Stimulated activated CD4-positive, alpha-beta T cell treated with anti-CD3 and anti-CD28 coated beads, Interleukin-1b, Interleukin-23, amount 100 ng/mL, for 1 hour (primary cell): ENCODE measurements at places on chromosomes 5 and 9.

DNA sequence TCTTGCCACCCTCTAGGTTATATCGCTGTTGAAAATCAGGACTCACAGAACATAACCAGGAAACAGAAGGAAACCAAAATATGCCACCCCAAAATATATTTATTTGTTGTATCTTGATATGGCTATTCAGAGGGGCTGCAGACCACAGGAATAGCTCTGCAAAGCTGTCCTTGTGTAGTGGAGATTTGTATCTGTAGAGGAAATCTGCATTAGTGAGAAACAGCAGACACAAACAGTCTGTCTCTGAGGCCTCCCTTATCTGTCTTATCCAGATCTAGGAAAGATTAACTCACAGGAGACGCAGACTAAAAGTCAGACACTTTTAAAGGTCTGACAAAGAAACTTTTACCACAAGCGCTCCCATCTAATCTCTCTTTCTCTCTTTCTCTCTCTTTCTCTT, 54.1 kb upstream of the CEMIP2 start:
- no peak for DNase-seq

- no peak for DNase-seq
These were observed 66.4 kb downstream of the SETX start for GRCh38 chr9:132288361-132288760.

DNA sequence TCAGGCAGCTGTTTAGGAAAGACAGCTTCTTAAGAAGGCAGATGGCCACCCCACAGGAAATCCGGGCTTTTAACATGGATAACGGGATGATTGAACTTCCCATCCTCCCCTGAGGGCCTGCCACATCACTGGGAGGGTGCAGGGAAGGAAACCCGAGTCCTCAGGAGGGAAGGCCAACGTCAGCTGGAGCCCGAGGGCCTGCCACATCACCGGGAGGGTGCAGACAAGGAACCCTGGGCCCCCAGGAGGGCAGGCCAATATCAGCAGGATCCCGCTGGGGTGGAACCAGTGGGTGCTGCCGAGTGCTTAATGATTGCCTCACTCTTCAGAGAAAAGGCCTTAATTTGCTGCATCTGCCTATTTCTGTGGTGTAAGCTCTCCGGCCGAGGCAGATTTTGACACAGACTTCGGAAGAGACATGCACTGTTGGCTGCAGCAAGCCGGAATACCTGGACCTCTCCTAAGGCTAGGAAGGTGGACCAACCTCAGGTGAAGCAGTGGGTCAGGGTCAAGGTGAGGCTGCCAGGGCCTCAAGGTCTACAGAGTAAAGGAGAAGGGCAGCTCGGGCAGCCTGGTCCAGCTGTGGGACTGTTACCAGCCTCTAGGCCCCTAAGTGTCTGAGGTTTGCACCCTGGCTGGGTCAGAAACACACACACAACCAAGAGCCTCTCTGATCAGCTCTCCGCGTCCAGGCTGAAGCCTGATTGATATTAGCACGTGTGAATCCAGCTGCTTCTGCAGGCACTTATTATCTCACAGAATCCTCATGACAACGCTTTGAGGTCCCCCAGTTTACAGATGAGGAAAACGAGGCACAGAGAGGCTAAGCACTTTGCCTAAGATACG, 14.8 kb upstream of the COL5A1 start:
- DNase-seq = no peak

- no peak for DNase-seq
These were observed 98.2 kb downstream of the MARCHF3 start for GRCh38 chr5:126931963-126932660.

GRCh38 chr9:8857068-8857925, 1057.7 kb upstream of the DMAC1 start:
- DNase-seq = no peak

DNA sequence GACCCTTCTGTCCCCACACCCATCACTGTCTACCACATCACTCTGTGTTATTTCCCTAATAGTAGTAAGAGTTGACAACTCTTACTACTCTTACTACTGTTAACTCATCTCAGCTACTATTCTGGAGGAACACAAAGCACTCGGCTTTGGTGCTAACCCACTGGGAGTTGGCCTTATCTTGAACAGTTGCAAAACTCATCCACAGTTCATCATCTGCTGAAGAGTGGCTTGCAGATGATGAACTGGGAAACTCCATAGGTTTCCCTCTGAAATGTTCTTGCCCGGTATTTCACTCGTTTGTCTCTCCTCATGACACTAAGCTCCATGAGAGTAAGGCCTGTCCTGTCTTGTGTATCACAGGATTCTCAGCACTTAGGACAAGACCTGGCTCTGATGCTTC, 221.4 kb downstream of the NR3C1 start:
- DNase-seq = no peak

DNA sequence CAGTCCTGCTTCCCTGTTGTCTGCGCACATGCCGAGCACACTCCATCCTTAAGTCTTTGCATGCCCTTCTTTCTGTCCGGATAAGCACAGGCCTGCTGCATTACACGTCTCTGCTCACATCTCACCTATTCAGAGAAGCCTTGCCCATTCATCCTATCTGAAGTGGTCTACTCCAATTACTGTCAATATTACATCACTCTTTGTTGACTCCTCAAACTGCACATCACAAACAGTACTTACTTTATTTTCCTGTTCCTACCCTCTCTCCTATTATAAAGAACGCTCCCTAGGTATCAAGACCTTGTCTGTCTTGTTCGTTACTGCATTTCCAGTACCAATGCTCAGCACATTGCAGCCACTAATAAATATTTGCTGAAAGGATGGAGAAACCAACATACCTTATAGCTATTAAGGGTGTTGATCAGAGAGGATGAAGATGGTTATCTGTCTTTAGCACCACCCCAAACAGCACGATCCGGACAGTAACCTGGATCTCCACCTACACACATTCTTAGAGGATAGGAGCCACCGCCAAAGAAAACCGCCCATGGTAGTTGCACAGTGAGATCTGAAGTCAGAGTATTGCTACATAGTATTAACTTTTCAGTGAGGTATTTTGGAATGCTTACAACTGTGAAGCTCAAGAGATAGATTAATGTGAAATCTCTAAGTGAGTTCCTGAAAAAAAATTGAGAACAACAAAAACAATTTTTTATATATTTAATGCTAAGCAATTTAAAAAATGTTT, 1.6 kb upstream of the PRRC1 start:
- DNase-seq = no peak

DNA sequence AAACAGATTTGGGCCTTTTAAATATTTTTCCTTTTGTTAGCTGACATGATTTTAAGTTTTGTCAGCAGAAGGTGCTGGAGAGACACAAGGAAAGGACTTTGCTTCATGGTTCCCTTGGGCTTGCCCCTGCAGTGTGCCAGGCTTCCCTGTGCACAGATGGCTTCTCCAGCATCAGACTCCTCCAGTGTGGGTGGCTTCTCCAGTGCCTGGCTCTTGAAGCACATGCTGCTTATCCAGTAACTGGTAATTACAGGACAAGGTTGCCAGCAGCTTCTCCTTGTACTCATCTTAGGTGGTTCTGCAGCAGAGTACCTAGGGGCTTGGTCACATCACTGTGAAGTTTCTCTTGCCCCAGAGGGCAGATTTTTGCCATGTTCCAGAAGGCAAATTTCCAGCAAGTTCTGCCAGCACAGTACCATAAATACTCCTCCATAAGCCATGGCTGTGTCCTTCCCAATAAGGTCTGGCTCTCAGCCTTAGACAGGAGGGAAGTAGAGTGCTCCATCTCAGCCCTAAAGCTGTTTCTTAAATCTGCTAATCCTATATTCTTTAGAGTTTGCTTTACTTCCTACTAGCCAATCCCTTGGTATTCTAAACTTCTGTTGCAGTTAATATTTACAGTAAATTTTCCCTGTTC, 62.4 kb downstream of the PJA2 start:
- DNase-seq = no peak

GRCh38 chr5:73444499-73445438, 3.8 kb downstream of the FOXD1 start:
- DNase-seq = no peak

GRCh38 chr9:114250235-114250568, 72.7 kb upstream of the ORM1 start:
- DNase-seq = no peak

DNA sequence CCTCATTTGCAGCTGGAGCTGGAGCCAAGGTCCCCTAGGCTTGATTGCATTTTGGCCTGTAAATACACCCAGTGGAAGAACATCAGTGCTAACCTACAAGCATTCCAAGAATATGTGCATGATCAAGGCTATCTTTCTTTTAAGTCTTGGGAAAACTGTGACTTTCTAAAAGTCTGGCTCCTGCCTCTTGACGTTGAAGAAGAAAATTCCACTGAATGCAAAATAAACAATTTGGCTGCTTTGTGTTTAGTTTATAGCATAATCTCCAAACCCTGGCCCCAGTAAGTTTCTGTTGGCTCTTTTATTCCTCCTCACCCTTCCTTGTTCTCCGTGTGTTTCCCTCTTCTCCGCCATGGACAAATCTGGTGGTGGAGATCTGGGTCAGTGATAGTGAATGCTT, 109.3 kb upstream of the TLE1 start:
- no peak for DNase-seq

- no peak for DNase-seq
These were observed 43.7 kb upstream of the ABL1 start for GRCh38 chr9:130791303-130791894.

GRCh38 chr9:68708513-68708912, 3.5 kb downstream of the PIP5K1B start:
- DNase-seq = no peak

GRCh38 chr5:170565072-170565471, 61.3 kb downstream of the KCNIP1 start:
- DNase-seq = no peak

GRCh38 chr5:154513669-154514084, 35.6 kb upstream of the HAND1 start:
- no peak for DNase-seq

GRCh38 chr5:35854248-35854647, 2.4 kb upstream of the IL7R start:
- no peak for DNase-seq

- DNase-seq = no peak
These were observed 487.7 kb downstream of the MAT2B start for GRCh38 chr5:163993126-163993525.

- no peak for DNase-seq
These were observed 654 bp downstream of the RANBP6 start for GRCh38 chr9:6014670-6015270.

DNA sequence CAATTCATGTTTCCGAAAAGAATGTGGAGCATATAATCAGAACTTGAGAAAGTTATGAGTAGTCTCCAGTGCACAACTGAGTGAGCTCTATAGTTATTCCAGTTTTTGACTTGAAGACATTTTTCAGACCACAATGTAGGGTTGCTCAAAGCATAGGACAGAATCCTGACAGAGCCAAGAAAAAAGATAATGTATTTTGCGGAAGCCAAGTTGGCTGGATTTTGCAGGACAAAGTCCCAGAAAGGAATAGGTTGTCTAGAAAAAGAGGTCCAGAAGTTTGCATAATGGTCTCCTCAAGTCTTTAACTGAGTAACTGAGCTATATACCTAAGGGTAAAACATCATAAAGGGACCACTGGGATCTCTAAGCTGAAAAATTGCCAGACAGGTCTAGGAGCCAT, 1028.0 kb downstream of the TAF11L14 start:
- no peak for DNase-seq

- DNase-seq = no peak
These were observed at the start of gene RASEF for GRCh38 chr9:83062651-83063527. Gene RASEF, minus strand, starts transcription at chr9:83063142. Its CDS starts 275 bp downstream, at chr9:83062867.

DNA sequence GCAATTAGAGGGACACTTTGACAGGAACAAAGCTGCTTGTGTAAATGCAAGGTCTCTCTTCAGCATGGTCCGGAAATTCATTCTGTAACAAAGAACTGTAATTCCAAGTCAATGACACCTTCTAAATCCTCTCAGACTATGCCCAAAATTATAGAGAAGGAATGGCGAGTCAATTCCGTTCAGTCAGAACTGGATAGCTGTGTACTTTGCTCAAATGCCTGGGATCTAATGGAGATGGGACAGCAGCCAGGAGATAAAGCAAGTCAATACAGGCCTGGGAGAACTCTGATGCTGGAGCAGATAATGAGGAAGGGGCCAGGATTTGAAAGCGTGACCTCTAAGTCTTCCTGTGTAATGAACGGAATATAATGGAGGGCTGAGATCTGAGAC, 96.4 kb upstream of the SPRY4 start:
- no peak for DNase-seq

DNA sequence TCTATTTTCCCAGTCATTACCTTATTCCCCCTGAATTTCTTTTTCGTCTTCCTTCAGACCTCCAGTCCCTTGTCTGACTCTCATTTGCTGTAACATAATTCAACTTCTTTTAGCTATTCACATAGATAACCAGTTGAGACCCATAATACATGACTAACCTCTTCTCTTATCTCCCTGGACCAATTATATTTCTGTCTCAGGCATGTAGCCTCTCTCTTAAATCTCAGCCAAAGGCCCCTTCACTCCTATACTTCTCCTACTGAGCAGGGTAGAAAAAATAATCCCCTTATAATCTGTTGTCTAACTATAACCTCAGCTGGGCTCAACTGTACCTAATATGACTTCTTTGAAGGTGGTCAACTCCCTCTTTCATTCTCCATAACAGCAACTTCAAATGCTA, 20.9 kb downstream of the RANBP6 start:
- DNase-seq = no peak

DNA sequence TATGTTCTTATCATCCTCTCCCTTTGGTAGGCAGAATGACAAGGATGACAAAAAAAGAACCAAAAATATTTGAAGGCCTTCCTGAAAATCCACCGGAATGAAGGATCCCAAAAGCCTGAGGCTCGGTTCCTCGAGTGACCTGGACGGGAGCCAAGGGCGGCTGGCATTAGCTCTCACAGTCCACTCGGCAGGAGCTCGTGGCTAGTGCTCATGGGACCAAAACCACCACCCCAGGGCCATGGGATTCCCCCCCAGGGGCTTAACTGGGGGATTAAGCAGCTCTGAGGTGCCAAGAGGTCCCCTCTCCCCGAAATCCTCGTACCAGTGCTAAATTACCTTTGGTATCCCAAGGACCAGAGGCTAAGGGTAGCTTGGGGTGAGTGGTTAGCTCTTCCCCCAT, 586 bp upstream of the PDZD2 start:
- DNase-seq = no peak

DNA sequence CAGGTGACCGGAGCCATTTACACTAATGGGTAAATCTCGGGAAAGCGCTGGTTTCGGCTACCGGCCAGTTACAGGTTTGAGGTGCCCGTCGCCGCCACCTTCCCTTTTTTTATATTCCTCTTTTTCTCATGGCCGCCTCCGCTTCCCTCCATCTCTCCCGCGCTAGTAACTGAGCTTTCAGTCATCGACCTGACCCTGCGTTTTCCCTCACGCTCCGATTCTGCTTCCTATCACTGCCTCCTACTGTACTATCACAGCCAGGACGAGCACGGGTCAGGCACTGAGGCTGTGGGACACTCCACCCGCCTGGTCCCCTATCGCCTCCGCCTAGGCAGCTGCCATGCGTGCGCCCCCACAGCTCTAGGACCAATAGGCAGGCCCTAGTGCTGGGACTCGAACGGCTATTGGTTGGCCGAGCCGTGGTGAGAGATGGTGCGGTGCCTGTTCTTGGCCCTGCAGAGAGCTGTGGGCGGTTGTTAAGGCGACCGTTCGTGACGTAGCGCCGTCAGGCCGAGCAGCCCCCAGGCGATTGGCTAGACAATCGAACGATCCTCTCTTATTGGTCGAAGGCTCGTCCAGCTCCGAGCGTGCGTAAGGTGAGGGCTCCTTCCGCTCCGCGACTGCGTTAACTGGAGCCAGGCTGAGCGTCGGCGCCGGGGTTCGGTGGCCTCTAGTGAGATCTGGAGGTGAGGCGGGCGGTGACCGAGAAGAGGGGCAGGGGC, at the start of gene HMGCR:
Gene HMGCR, plus strand, starts transcription at position 606 of the 722 bp plus-strand sequence. CDS start 5,386 bp downstream, outside the sequence.
- DNase-seq = peak; percentile 87

GRCh38 chr9:82492274-82492673, 503.7 kb downstream of the SPATA31D1 start:
- DNase-seq = no peak
